ELF-1 (cell line): ENCODE measurements at places on chromosomes 13 and 19.

DNA sequence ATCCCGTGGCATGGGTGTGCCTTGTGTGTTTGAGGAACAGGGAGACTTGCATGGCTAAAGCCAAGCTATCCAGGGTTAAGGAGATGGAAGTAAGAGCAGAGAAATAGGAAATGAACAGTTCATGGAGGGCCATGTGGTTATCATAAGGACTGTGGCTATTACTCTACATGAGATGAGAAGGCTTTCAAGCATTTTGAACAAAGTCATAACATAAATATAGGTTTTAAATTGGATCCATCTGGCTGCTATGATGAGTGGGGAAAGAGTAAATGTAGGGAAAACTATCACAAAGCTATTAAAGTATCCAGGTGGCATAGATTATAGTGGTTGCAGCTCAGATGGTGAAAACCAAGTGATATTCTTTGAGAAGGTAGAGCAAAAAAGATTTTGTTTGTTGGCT, 184.1 kb downstream of the PCDH17 start:
- DNase-seq: no peak

- DNase-seq: no peak
These were observed 134.7 kb downstream of the KCNRG start for GRCh38 chr13:50149932-50150331.

DNA sequence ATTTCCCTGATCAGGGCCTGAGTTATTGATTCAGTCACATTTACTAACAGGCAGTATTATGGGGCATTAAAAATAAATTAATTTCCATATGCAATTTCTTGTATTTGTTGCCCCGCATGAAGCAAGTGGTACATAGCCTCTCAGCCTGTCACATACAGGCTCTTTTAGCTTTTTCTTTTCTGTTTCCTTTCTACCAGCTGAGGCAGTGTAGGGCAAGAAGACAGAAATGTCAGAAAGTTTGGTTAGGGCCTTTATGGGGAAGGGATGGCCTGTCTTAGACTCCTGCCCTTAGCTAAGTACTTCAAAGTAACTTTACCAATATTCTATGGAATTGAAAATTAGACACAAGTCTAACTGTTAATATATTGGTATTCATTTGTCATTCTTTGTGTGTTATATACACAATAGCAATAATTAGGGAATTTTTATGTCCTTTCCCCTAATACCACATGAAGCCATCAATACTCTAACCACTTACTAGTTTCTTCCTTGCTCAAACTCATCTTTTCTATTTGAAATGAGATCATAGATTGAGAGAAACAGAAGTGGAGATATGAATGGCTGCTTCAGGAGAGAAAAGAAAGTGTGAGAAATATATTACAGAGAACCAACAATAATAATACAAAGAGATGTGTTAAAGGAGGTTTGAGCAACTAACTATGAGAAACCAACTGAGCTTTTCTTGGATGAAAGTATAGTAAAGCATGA, 669.6 kb downstream of the PCDH17 start:
- no peak for DNase-seq

DNA sequence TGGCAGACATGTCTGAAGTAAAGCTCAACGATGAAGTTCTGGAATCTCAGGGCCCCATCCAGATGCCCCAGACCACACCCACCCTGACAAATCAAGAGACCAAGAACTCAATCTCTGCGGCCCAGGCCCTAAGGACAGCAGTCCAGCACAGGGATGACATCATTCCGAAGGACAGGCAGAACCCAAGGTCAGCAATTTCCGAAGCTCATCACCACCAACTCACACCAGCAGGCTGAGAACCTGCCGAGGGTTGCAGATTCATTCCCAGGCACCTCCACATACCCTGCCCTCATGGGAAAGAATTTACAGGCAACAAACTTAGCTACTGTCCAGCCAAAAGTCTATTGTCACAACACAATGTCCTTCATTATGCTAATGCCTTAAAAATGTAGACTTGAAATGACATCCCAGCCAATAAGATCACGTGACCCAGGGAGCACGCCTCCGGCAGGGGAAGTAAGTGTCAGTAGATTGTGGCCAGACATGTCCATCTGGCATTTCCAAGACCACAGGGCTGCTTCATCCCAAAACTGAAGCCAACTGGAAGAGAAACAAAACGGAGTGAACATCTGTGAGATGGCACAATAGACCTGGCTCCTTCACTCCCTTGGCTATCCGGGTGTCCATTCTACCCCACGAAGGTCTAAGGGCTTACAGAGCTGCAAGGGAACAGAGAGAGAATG, 98.8 kb downstream of the CRYL1 start:
- peak; percentile 75 for DNase-seq

DNA sequence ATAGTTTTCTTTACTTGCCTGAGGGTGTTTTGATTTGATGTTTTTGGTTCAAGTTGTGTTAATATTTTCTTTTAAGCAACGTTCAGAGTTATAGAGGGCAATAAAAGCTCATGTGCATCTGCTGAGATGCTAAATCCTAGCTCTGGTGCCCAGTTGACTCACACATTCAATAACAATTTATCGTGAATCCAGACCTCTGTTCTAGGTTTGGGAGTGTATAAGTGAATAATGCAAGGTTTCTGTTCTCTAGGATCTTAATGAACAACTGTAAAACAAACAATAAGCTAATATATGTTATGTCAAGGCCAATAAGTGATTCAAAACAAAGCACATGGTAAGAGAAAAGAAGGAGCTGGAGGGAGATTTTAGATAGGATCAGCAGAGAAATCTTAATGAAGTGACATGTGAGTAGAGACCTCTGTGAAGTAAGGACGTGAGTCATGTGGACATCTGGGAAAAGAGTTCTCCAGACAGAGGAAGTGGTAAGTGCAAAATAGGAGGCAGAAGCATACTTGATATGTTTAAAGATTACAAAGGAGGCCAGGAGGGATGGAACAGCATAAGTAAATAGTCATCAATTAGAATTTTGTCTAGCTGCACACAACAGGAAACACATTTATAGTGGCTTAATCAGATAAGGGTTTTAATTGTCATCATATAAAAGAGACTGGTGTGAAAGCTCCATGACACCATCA, 278.5 kb upstream of the HTR2A start:
- no peak for DNase-seq

DNA sequence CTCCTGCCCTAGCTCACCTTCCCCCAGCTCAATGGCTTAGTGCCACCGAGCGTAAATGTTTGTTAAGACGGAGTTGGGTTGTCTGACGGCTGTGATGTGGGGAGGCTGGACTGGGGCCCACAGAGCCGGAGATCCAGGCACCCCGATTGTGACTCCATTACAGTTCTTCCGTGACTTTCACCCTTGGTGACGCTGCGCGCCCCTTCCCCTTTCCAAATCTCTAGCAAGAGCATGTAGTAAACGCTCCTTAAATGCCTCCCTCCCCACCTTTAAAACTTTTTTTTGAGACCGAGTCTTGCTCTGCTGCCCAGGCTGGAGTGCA, 829 bp downstream of the REEP6 start:
- DNase-seq: no peak

DNA sequence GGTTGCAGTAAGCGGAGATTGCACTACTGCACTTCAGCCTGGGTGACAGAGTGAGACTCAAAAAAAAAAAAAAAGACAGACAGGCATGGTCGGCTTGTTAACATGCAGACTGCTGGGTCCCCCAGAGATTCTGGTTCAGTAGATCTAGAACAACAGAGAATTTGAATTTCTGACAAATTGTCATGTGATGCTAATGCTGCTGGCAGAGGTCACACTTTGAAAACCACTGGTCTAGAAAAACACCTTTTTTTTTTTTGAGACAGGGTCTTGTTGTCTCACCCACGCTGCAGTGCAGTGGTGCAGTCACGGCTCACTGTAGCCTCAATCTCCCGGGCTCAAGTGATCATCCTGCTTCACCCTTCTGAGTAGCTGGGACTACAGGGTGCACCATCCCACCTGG, 7.7 kb upstream of the LRFN3 start:
- DNase-seq: no peak

- no peak for DNase-seq
These were observed 27.4 kb upstream of the EMP3 start for GRCh38 chr19:48297975-48298374.

DNA sequence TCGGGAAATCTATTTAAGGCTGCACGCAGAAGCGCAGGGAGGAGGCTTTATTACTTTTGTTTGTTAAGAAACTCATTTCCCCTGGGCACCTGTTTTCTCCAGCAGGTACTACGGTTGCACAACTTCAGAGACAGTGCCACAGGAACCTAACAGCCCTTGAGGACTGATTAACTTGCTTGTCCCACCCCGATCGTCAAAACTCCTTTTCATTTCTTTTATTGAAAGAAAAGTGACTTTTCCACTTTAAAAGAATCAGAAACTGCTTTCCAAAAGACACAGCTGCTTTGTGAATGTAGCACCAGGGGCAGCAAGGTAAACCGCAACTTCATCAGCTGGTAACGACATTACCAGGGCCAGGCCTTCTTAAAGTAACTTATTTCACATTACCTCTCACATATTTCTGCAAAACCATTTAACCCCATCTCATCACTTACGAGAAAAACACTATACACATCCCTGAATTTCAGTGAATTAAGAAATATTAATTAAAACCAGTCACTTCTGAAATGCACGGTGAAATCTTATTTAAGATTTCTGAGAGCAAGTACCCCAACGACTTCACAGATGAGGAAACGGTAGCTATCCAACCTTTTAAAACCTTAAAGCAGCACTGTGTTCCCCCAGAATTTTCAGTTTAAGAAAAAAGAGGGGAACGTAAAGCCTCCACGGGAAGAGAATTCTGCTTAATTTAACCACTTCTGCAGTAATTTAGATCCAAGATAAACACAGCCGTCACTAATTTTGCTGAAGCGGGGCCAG, 1.4 kb downstream of the ANKRD10 start:
- DNase-seq: peak; percentile 19

GRCh38 chr13:22278336-22278929, 607.6 kb downstream of the FGF9 start:
- peak; percentile 47 for DNase-seq

GRCh38 chr19:825897-826644, 1.6 kb upstream of the AZU1 start:
- no peak for DNase-seq

DNA sequence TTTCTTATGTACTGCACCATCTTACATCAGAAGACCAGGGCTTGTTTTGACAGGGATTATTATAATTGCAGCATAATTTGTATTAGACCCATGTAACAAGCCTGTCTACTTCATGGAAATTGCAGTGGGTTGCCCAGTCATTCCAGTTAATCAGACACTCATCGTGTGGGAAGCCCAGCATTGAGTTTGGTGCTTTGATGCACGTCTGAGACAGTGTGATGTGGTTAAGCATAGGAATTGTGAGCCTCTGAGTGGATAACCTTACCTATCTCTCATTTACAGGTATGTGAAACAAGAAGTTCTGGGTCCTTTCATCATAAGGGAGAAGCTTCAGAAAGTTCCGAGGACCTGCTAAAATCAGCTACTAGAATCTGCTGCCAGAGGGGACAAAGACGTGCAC, 12.8 kb downstream of the RGCC start:
- DNase-seq: no peak

GRCh38 chr13:24741016-24741662, 22.8 kb upstream of the RNF17 start:
- peak; percentile 39 for DNase-seq

DNA sequence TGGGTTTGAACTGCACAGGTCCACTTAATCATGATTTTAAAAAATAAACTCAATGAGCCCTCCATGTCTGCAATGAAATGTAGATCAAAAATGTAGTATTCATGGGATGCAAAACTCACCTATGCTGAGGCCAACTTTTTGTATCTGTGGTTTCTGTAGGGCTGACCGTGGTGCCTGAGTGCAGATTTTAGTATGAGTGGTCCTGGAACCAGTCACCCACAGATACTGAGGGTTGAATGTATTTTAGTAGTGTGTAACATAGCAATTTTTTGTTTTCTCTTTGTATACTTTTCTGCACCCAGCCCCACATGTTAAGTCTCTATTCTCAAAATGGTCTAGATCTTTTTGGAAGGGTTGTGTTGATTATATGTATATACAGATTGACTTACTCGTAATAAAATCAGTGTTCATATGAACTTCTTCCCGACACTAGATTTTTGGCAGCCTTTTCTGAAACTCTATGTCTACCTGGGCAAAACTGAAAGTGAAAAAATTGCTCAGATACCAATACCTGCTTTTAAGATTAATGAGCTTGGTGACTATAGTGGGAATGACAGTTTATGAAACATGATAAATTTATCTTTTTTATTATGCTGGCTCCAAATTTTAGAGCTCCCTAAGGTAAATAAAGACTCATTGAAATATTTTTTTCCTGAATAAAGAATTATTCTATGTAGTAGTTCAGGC, 51.6 kb downstream of the DNAJC15 start:
- DNase-seq: no peak

GRCh38 chr13:31184981-31185645, 14.7 kb upstream of the B3GLCT start:
- peak; percentile 36 for DNase-seq

- peak; percentile 18 for DNase-seq
These were observed 2.8 kb downstream of the UBA2 start for GRCh38 chr19:34430738-34431625.

DNA sequence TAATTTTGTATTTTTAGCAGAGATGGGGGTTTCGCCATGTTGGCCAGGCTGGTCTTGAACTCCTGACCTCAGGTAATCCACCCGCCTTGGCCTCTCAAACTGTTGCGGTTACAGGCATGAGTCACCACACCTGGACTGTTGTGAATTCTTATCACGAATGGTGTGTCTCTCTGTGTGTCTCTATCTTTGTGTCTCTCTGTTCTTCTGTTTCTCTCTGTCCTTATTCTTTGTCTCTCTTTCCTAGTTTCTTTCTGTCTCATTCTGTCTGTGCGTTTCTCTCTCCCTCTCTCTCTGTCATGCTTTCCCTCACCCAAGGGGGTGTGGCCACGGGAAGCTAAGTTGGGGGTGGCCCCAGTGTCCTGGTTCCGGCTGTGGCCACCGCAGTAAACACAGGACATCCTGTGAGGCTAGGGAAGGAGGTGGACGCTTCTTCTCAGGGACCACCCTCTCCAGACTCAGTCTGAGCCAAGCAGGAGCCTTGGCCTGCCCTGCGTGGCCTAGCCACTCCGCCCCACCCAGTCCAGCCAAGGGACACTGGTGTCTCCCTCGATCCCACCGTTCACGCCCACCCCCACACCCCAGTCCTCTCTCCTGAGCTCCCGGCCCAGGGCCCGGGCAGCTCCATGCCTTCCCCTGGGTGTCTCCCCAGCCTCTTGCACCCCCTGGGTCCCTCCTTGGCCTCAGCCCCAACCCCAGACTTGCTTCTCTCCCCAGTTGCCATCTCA, 3.9 kb upstream of the PRX start:
- DNase-seq: no peak

GRCh38 chr13:41978007-41978406, 17.1 kb upstream of the VWA8 start:
- no peak for DNase-seq

GRCh38 chr19:1730157-1730556, 23.1 kb upstream of the ONECUT3 start:
- no peak for DNase-seq

GRCh38 chr13:48492470-48493065, 40.3 kb downstream of the RCBTB2 start:
- peak; percentile 13 for DNase-seq

DNA sequence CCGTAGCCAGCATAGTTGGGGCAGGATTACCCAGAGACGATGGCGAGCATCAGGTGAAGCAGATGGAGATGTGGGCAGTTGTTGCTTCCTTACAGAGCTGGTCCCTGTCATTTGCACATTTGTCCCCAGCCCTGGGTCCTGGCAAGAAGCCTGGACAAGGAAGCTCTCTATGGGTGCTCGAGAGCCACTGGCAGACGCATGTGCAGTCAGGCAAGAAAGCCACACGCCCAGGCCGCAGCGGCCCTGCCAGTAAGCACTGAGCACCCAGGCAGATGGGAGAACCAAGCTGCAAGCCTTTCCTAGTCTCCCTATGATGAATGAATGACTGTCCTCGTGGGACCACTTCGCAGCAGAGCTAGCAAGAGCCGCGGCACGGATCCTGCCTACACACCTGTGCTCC, 182.8 kb downstream of the FOXO1 start:
- DNase-seq: no peak

GRCh38 chr19:1754636-1755466, 1.5 kb downstream of the ONECUT3 start:
- no peak for DNase-seq
